ENCODE measurements at places on chromosomes 11 and 22.

GRCh38 chr22:39253435-39254070 is 8.8 kb upstream of the PDGFB start:
- peak; percentile 52 for DNase-seq

- DNase-seq, result no peak
Observed at GRCh38 chr11:64712430-64713015, 10.5 kb downstream of the NRXN2 start.

DNA sequence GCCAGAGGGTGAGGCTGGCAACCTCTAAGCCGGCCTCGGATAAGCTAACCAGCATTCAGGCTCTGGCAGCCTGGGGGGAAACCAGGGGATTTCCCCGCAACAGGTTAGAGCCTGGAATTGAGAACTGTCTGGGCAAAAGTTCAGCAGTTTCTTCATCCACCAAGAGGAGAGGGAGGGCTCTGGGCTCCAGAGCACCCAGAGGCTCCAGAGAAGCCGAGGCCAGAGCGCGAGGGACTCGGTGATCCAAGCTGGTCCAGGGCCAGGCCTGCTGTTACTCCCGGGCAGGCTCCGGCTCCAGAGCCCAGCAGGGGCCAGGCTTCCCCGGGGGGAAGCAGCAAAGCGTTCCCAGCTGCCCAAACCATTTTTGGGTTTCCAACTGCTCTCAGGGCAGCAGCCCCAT is 13.3 kb upstream of the SH3BP1 start:
- no peak for DNase-seq

DNA sequence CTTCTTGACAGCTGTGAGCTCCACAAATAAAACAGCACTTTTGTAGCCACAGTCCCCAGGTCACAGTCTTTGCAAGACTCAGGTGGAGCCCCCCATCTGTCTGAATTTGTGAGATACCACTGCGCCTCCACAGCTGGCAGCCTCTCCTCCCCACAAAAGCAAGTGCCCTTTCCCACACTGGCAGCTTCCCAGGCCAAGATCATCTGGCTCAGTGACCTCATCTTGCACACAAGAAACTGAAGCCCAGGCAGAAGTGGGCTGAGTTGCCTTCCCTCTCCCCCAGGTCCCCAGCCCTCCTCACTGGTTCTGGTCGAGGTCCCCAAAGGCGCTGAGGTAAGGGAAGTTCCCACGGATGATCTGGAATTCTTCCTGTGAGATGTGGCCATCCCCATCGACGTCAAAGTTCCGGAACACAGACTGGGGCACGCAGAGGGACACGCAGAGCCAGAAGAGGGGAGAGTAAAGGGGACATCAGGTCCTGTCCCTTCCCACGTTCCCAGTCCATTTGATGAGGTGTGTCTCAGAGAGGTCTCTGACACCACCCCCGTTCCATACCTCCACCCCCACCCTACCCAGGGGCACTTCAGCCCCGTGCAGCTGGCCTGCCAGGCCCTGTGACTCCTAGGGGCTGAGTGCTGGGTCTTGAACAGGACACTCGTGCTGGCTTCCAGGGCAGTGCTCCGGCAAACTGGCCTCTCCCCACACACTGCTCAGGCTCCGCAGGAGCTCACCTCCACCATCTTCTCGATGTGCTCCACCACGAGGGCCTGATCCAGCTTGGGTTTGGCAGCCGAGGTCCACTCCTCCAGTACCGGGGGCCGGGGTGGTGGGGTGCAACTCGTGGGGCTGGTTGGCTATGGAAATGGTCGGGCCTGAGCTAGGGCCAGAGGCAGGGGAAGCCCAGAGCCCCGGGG is 8.9 kb downstream of the RASGRP2 start:
- no peak for DNase-seq

DNA sequence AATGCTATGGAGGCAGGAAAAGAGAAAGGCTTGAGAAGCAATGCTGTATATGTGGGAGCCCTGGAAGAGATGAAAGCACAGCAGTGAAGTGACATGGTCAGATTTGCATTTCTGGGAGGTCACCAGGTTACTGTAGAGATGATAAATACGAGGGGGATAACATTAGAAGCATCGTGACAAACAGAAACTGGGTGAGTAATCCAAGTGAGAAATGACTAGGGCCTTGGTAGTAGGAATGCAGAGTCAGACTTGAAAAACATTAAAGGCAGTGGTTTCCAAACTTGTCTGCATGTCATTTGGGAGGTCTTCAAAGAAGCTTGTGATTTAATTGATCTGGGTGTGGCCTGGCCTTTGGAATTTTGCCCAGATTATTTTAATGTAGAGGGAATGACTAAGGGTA is 43.9 kb downstream of the CCDC34 start:
- no peak for DNase-seq

GRCh38 chr11:11717064-11717725 is 95.4 kb upstream of the GALNT18 start:
- DNase-seq, result no peak

Measured in ELF-1 (cell line).